CD4-positive, alpha-beta T cell treated with Interleukin-4 for 1 hour (primary cell): ENCODE measurements at places on chromosomes 16 and 17.

DNA sequence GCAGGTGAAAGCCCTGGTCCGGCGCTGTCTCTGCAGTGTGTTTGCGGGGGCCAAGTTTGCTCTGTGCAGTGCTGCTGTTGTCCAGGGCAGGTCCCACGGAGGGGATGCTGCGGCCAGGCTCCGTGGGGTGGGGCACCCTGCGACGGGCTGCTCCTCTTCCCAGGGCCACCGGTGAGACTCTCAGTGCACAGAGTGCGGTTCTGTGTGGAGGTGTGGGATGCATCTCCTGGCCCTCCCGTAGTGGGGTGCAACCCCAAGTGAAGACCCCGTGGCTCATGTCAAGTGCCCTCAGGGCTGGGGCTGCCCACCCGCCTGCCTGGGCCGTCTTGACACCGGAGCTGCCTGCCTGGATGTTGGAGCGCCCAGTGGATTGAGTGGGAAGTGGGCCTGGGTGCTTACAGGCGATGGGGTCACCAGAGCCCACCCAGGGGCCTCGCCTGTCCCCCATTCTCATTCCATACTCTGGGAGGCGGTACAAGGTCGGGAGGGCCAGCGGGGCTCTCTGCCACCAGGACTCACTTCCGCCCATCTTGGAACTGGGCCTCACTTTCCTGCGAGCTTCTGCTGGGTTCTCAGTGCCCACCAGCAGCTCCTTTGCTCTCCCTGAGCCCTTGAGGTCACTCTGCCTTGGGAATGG, 119.9 kb downstream of the BANP start:
- no peak for DNase-seq

DNA sequence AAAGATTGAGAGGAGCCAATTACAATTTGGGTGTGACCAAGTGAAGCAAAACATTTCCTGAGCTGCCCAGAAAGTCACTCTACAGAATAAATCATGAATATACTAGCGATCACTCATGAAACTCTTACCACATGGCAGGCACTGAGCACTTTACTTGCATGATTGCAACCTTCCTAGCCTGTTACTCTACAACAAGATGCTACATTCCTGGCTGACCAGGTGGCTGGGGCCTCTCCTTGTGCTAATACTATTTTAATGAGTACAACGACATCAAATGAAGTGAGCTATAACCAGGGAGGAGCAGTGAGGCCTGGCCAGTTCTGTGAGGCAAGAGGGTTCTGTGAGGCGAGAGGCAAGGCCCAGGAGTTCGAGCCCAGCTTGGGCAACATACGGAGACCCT, 75.2 kb downstream of the CPPED1 start:
- DNase-seq = no peak

DNA sequence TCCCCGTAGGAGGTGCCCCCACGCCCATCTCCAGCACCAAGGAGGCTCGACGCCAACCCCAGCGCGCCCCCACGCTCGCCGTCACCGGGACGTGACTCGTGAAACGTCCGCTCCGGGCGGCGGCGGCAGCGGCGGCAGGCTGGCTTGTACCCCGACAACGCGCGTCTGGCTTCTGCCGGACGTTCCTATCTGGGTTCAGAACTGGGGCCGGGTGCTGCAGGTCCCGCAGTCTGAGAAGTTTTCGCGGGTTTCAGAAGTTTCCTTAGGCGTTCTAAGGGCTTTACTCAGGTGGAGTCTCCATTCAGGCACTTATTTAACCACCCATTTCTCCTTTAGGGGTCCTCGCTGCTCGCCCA, 672 bp upstream of the ALKBH5 start:
- DNase-seq = no peak

DNA sequence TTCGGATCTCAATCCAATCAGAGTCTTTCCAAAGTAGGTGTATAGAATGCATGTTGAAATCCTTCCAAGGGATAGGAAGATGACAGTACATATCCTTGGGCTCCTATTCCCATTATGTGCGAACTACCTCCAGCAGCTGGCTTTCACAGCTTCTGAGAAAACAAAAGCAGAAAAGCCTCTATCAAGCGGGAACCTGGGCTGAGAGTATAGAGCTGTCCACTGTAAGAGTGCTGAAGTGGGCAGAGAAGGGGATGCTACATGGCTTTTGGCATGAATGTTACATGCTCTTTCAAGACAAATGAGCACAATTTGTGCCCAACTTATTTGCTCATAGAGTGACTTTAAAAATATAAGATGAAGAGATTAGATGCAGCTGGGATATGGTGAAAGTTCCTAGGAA, 993.5 kb downstream of the CDH8 start:
- DNase-seq = no peak

DNA sequence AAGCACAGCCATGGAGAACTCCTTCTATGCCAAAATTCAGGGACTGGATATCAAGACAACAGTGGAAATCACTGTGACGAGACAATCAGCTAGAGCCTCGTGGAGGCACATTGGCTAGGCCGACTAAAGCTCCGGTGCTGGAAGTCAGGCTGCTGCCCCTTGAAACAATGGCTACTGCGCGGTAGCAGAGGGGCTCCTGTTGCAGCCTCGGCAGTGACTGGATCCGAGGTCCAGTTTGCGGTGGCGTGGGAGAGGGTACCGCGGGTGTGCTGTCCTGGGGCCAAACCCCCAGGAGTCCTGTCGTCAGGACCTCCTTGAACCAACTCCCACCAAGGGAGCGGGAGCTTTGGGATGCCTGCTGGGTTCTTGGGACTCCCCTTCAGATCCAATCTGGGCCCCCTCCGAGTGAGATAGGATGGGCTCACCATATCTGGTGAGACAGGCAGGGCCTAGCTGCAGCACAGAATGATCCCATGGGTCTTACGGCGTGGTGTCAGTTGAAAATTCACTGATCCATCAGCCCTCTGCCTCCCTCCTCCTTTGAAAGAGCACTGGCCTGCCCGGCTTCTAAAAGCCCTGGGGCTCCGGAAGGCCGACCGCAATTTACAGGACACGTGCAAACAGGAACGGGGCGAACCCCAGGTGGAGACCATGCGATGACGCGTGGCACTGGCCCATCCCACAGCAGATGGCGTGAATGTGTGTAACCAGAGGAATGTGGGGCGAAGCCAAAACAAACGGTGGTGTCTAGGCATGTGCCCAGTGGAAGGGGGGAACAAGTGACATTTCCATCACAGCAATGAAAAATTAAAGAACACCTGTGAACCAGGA, 15.8 kb upstream of the KCNJ18 start:
- no peak for DNase-seq

DNA sequence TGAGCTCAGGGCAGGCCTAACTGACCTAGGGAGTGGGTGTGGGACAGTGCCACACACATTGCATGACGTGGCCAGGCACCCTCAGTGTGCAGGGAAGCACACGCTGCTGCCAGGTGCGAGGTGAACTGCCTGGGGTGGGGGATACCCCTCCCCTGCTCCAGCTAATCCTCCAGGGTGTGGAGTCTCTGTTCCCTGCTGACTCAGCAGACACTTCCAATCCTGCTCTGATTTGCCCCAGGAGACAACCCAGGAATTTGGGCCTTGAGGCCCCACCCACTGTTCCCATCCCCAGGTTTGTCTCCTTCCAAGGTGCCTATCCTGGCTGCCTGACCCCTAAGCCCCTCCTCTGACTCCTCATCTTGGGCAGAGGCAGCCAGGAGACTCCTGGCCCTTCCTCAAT, 10.7 kb downstream of the DLX3 start:
- no peak for DNase-seq

DNA sequence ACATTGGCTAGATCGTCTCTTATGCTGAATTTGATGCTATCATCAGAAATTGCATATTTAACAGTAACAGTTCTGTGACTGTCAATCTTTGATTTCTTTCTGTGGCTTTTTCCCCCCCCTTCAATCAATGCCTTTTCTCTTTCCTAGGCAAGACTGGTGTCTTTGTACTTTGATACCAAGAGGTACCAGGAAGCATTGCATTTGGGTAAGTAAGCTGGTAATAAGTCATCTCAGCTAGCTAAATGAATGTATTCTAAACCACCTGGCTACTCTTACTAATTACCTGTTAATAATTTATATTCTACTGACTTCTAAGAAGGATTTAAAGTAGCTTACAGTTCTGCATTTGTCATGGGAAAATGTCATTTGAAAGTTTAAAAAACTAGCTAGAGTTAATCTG, 20.1 kb downstream of the PSMD11 start:
- DNase-seq = no peak

GRCh38 chr16:81614654-81615359, 164.3 kb upstream of the PLCG2 start:
- no peak for DNase-seq

- DNase-seq = no peak
Observed at GRCh38 chr16:55574811-55575210, 8.3 kb downstream of the CAPNS2 start.

DNA sequence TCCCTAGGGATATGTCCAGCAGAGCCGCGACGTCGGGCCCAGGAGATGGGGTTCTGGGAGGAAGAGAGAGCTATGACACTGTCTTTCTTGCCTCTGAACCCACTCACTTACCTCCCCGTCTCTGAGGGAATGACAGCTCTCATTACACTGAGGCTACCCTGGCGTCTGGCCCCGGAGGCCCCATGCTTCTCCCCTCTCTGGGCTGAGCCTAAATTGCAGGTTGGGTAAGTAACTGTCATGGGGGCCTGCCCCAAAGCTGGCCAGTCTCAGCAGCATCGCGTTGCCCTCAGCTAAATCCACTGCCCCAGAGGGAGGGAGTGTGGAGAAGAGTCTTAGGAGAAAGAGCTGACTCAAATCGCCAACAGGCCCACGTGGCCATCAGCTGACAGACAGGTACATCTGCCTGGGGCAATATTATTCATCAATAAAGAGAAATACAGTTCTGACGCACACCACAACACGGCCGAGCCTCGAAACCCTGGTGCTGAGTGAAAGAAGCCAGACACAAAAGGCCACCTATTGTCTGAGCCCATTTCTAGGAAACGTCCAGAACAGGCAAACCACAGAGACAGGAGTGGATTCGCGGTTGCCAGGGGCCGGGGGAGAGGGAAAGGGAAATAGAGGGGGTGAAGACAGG, 156.4 kb downstream of the C16orf95 start:
- DNase-seq = no peak

DNA sequence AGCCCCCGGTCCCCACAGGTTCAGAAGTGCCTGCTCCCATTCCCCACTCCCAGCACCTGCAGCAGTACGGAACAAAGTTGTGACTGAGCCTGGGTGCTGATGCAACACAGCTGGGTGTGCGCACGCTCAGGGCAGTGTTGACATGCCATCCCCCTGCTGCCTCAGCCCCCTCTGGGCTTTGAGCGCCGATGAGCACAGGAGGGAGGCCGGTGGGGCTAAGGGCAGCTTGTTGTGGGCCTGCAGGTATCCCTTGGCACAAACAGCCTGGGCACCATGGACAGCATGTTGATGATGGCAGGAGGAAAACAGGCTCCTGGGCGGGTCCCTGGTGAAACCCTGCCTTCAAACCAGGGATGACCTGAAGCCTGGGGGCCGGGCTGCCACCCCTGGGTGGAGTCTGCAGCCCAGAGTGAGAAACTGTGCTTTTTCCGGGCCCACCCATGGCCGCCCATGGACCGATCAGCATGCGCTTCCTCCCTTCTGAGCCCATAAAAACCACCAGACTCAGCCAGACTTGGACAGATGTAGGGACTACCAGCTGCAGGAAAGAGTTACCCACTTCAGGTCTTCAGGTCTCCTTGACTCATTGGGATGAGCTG, 175.5 kb downstream of the PHKB start:
- no peak for DNase-seq

DNA sequence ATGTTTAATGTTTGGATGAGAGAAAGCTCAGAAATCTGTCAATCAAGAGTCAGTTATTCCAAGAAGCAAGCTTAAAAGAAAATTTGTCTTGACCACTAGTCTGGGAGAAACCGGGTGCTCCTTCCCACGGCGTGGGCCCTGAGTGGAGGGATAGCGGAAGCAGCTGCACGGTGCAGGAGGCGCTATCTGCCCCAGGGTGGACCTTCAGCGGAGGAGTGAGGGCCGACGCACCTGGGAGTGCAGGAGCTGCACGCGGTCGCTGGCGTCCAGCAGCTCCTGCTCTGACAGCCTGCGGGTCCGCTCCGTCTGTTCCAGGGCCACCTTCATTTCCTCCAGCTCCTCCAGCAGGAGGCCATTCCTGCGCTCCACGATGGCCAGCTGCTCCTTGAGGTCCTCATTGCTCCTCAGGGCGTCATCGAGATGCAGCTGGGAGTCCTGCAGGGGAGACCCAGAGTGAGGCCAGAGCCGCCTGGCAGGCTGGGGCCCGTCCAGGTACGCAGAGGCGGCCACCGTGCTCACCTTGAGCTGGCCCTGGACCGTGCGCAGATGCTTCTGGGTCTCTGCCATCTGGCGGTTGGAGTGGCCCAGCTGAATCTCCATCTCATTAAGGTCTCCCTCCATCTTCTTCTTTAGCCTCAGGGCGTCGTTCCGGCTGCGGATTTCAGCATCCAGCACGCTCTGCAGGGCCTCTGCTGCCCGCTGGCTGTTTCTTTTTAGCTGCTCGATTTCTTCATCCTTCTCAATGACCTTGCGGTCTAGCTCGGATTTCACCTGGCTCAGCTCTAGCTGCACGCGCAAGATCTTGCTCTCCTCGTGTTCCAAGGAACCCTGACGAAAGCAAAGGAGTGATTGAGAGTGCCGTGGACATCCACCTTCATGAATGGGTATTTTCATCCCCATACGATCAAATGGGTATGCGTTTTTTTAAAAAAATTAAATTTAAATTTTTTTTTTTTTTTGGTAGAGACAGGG, 63.5 kb downstream of the MYH13 start:
- no peak for DNase-seq
